ENCODE measurements at places on chromosomes 12 and 14.

DNA sequence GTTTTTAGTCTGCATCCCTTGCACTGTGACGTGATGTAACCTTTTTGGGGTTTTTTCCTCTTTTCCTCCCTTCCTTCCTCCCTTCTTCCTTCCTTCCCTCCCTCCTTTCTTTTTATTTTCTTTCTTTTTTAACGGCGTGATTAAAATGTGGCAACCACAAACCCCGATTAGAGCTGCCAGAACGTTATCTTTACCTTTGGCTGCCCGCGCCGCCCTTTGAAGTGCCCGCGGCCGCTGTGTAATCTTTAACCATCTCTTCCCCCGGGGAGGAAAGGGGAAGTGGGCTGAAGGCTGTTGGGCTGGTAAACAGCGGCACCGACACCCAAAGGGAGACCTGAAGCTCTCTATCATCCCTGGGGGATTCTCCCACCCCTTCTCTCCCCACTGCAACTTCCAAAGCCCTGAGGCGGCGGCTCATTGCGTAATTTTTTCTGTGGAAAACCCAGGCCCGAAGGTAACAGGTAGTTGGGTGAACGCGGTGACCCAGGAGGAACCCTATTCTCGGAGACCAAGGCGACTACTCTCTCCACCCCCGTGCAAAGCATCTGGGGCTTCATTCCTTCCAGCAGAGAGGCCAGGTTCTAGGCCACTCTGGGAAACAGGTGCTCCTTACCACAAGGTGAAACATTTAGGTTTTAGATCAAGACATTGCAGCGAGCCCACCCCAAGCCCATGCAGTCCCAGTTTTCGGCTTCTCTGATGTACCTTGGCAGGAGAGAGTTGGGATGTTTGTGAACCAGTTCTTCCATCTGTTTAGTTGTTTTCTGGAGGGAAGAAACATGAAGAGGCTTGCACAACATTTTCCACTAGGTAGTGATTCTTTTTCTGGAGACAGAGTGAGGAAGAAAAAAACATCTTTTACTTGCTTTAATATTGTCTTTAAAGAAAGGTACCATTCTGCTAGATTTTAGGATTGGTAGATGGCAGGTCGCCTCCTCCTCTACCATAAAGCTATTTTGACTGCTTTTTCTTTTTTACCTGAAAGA, 1.5 kb downstream of the LGR5 start:
- peak overlapping the region; percentile 80 for H3K4me3 ChIP-seq
- peak overlapping the region; percentile 84 for H3K27ac ChIP-seq
- no peaks in the 10 kb centered on the region for H3K36me3 ChIP-seq
- peaks cover 56% of the 10 kb centered on the region for H3K27me3 ChIP-seq
- no peak for DNase-seq

DNA sequence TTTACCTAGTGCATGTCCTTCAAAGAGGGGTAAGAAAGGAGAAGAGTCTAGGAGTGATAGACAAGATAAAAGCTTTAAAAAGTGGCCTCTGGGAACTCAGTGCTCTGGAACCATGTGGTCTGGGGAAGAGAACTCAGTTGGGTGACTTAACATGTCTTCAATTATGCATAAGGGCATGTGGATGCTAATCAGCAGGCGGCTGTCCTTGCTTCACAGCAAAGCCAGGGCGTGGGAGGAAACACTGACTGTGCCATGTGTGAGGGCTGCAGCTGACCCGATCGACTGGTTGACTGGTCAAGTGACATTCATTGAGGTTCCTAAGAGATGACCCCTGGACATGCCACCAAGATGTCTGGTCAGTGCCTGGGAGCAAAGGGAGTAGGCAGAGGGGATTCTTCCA, 1053.8 kb downstream of the BCL11B start:
- no peaks in the 10 kb centered on the region for H3K36me3 ChIP-seq
- peaks cover 21% of the 10 kb centered on the region for H3K4me1 ChIP-seq
- DNase-seq: no peak
- H3K4me3 ChIP-seq: no peak overlapping the region
- H3K27me3 ChIP-seq: no peaks in the 10 kb centered on the region

DNA sequence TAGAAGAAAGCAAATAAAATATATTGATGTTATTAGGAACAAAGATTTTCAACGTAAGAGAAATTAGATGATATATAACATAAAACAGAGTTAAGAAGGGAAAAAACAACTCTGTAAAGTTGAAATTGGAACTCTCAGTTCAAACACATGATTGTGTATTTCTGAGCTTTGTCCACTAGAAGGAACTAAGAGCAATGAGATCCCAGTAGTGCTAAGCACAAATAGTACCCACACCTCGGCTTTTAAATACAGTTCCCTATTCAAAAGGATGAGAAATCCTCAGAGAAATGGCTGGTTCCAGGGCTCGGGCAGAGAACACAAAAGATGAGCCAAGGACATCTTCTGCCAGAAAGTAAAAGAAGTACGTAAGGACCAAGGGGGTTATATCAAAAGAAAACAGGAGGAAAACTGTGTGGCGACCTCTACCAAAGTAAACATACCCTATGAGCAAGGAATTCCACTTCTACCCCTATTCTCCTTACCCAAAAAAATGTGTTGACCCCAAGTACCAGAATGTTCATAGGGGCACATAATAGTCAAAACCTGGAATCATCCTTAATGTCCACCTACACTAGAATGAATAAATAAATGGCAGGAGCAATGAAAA, 96.6 kb downstream of the SPTSSA start:
- H3K27ac ChIP-seq: no peak overlapping the region
- no peak for DNase-seq
- H3K36me3 ChIP-seq: no peaks in the 10 kb centered on the region
- H3K4me1 ChIP-seq: peaks cover 5% of the 10 kb centered on the region

DNA sequence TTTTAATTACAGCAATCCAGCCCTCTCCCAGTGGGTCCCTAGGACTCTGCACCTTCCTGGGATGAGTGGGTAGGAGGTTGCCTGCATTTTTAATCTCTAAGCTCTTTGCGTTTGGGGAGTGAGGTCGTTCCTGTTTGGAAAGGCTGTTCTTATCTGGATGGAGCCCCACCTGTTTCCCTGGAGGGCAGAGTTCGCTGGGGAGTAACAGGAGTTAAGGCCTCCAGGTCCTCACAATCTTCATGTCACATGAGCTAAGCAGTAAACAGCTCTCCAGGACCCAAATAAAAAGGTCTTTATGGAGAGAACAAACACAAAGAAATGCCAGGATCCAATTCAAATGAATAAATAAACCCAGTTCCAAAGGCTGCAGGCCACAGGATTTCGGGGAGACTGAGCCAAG, 56.0 kb upstream of the RFLNA start:
- H3K4me3 ChIP-seq: no peak overlapping the region
- no peak for DNase-seq
- H3K4me1 ChIP-seq: no peaks in the 10 kb centered on the region
- H3K36me3 ChIP-seq: peaks cover 7% of the 10 kb centered on the region

GRCh38 chr14:101489092-101489760, 72.1 kb upstream of the DIO3 start:
- no peak for DNase-seq
- H3K27ac ChIP-seq: no peak overlapping the region
- no peaks in the 10 kb centered on the region for H3K4me1 ChIP-seq

DNA sequence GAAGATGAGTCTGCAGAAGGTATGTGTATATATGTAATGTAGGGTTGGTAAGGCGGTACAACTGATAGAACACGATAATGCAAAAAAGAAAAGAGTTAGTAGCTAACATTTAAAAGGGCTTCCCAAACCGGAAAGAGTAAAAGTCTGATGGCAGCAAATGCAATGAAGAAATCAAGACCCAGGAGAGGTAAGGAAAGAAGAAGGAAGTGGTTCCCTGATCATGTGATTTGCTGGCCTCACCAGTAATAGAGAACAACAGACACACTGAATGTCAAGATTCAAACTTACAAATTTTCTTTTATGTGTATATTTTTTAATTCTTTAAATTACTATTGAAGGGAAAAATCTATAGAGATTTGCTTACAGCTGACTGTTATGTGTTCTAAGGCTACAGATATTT, 18.4 kb downstream of the ZFC3H1 start:
- no peak overlapping the region for H3K4me3 ChIP-seq
- peaks cover 7% of the 10 kb centered on the region for H3K36me3 ChIP-seq
- no peak for DNase-seq
- peaks cover 18% of the 10 kb centered on the region for H3K4me1 ChIP-seq
- H3K27ac ChIP-seq: peak overlapping the region; percentile 60
- no peaks in the 10 kb centered on the region for H3K27me3 ChIP-seq

- DNase-seq: no peak
- H3K27me3 ChIP-seq: no peaks in the 10 kb centered on the region
- H3K4me1 ChIP-seq: no peaks in the 10 kb centered on the region
- H3K36me3 ChIP-seq: no peaks in the 10 kb centered on the region
- no peak overlapping the region for H3K27ac ChIP-seq
Observed at GRCh38 chr14:29217813-29218450, 451.3 kb downstream of the FOXG1 start.
